ENCODE measurements at places on chromosomes 3 and 15.

GRCh38 chr3:122502139-122502538 is 12.6 kb downstream of the KPNA1 start:
- no peak for DNase-seq

DNA sequence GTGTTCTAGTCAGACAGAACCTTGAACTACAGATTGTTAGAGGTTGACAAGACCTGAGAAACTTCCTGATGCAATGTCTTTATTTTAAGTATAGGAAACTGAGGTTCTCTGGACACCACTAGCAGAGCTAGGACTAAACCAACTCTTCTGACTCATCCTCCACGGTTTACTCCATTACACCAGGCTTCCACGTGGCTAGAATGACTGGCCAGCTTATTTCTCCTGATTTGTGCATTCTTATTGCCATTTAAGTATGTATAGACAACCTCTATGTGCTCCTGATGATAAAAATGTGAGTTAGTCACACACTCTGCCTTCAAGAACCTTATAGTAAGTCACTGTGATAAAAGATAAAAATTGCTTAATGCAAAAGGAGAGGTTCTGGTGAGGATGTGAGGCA is 182.7 kb downstream of the MEX3B start:
- no peak for DNase-seq

DNA sequence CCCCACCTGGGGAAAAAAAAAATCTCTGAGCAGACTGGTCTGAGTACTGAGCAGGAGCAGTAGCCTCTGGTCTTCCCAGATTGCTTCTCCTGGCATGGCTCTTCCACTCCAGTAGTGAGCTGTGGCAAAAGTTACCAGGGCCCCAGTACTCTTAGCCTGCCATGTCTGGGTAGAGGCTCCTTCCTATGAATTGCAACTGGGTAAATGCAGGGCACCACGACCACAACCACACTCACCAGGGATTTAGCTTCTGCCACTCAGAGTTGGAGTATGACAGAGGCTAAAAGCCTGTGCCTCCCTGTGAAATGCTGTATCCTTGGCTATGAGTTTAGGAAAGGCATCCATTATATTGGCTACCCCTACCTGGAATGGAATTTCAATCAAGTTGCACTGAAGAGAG is 67.9 kb upstream of the CCDC54 start:
- no peak for DNase-seq

GRCh38 chr3:8532251-8532871 is 30.7 kb downstream of the LMCD1 start:
- no peak for DNase-seq

GRCh38 chr3:10364806-10365205 is 43.9 kb upstream of the SEC13 start:
- no peak for DNase-seq

- DNase-seq, result no peak
Measured at GRCh38 chr3:5047764-5048419, 68.7 kb downstream of the BHLHE40 start.

GRCh38 chr15:95880630-95881029 is 449.9 kb upstream of the NR2F2 start:
- DNase-seq, result no peak

- DNase-seq, result no peak
Measured at GRCh38 chr3:19155375-19155774, 7.1 kb downstream of the KCNH8 start.

DNA sequence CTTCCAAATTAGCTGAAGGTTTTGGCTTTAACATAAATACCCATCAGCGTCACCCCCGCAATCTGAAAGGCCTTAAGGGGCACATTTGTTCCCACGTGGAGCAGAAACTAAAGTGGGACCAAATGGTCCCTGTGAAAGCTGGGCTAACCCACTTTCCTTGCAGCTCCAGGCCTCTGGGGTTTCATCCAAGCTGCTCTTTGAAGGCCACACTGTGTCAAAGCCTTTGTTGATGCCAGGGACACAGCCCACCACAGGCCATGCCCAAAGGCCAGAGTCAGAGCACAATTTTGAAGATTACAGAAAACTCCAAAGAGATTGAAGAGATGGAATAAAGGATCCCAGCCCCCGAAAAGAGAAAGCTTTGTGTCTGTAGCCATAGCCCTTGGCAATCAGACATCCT is 2.7 kb upstream of the ADPGK start:
- no peak for DNase-seq

DNA sequence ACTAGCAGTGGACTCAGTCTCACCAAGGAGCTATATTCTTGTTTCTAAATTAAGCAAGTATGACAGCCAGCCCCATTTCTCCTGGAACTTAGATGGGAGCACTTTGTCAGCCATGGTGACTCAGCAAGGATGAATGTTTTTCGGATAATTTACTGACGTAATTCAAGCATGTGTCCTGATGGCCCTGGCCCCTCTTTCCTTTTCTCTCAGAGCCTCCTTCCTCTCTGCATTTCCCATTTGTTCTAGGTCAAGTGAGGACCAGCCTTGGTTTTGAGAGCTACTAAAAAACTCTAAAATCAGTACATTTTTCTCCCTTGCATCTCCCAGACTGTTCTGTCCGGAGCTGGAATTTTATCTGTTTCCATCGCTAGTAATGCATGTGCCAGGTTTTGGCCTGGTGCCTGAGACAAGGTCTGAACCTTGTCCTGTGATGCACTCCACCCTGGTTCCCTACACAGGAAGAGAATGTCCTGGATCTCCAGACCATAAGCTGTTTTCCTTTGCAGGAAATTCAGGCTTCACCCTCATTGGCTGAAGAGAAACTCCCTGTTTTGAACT is 256.6 kb upstream of the ROPN1 start:
- peak; percentile 62 for DNase-seq

DNA sequence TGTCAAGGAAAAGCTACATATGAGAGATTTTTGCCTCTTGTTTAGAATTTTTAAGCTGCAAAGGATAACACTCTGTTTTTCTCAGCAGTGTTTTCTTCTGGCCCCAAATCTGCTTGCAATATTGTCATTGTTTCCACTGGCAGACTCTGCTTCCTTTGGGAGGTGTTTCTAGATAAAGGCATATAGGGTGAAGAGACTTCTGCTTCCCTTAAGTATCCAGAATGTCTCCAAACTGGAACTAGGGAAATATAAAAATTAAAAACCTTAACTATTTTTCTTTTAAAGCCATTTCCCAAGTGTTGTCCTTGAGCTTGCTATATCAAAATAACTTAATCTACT is 225.8 kb downstream of the CGGBP1 start:
- DNase-seq, result no peak

GRCh38 chr15:78842519-78842918 is 30.2 kb upstream of the MORF4L1 start:
- no peak for DNase-seq

GRCh38 chr3:141346418-141346817 is 21.9 kb upstream of the ZBTB38 start:
- no peak for DNase-seq

GRCh38 chr3:27596334-27596841 is 112.2 kb upstream of the SLC4A7 start:
- no peak for DNase-seq

DNA sequence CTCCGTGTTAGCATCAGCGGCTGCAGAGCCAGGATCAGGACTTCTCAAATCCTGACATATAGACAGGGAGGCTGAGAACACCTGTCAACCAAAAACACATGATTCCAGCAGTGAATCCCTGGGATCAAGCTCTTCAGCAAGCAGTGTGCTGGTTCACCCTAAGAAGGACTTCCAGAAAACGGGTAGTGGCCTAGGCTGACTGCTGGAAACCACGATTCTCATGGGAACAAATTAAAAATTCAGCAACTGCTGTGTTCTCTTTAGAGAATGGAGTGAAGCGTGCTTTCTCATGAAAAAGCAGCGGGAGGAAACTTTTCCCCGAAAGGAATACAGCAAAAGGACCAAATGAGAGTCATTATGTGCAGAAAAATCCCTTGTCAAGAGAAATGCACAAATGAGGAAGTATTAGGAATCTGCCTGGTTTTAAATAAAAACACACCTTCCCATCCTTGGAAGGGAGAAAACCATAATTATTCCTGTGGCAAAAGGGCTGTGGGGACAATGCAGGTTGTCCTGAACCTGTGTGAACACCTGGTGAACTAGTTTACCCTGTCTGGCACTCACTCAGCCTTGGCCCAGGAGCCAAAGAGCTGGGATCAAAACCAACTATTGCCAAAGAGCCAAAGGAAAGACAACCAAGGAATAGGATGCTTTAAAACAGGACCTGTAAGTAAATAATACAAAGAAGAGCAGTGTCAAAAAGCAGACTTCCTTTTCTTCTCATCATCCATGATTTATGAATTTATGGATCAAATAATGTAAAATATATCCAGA is 13.4 kb downstream of the IL12A start:
- no peak for DNase-seq

Measured in islet precursor cell (in vitro differentiated cells).